ENCODE measurements at places on chromosomes 16 and 17.

GRCh38 chr17:9009737-9010136 lies 11.6 kb upstream of the NTN1 start:
- DNase-seq = no peak

GRCh38 chr16:69397821-69398521 lies 12.2 kb upstream of the TERF2 start:
- peak; percentile 70 for DNase-seq

- no peak for DNase-seq
Observed at GRCh38 chr16:75485230-75486013, 9.8 kb downstream of the CHST6 start.

DNA sequence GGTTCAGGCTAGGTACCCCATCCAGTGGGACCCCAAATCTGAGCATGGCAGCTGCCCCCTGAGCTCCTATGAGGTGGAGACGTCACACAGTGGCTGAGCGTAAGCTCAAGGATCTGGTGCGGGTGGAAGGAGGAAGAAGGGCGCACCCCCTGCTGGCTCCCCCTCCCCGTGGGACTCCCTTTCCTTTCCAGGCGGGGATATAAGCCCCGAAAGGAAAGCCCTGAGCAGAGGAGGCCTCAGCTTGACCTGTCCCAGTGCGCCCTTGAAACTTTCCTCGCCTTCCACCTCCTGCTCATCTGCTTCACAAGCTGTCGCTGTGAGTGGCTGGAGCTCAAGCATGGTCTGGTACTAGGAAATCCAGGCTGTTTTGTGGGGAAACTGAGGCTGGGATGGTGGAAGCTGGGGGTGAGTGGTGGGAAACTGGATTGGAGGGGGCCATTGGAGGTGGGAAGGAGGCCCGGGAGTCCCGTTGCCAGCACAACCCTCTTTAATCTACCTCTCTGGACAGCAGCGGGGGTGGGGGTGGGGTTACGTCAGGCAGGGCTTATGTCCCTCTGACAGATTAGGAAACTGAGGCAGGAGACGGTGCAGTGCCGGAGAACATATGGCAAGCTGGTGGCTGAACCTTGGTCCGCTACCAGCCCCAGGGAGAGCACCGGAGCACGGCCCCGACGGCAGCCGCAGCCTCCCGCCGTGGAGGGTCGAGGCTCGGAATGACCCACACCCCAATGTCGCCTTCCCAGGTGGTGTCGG lies 92.3 kb upstream of the TMEM97 start:
- no peak for DNase-seq

GRCh38 chr16:31880322-31880979 lies 6.8 kb downstream of the ZNF267 start:
- peak; percentile 21 for DNase-seq

DNA sequence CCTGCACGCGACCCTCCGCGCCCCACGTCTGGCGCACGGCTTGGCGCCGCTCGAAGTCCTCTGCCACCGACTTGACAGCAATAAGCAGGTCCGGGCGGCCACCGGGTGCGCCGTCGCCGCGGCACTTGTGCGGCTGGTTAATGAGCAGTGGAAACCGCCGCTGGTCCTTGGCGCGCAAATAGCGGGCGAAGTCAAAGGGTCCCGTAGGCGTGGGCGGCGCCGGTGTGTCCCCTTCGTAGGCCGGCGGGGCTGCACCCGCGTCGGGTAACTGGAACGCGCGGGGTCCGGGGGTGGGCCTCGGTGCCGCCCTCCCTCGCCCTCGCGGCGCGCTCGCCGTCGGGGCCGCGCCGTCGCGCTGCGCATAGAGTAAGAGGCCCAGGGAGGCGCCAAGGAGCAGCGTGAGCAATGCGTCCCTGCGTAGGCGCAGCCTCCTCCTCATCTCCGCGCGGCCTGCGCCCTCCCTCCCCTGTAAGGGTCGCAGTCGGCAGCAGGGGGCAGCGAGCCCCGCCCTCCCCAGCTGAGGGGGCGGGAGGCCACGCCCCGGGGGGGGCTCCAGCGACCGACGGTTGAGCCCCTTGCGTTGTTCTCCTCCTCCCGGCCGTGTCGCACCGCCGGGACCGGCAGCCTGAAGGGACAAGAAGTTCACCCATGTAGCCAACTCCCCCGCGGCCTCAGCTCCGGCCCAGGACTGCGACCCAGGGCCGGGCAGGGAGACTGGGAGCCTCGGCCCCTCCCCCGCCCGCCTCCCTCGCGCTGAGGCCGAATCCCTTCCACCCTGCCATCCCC lies 558 bp downstream of the B3GNT9 start:
- no peak for DNase-seq

DNA sequence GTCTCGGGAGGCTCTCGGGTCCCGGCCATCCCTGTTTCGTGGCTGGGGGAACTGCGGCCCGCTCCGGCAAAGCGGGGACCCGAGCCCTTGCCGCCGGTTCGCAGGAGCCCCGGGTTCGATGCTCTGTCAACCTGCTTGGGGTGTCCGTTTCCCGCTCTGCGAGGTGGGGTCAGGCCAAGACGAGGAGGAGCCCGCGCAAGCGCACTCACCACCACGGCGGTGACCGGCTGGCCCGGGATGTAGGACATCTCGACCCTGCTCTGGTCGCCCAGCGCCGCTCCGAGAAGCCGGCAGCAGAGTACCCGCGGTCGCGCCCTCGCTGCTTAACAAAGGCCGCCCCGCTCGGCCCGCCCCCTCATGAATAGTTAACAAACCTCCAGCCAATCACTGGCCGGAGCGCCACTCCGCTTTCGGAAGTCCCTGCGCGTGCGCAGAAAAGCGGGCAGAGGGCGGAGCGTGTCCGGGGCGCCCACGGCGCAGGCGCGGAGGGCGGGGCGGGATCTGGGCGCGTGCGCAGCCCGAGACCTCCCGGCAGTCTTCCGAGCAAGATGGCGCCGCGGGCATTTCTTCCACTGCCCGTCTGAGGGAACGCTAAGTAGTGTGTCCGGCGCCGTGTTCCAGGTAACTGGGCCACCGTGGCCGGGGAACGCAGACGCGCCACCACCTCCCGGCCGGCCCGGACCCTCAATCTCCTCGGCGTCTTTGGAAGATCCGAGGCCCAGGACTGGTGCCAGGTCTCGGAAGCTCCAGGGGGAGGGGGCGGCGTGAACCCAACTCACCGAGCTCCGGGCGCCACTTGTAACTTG lies at the start of the genes EMC6 and TAX1BP3:
Gene EMC6 (plus strand): TSS at position 534 of the 806 bp plus-strand sequence. CDS start 335 bp downstream, outside the sequence.
Gene TAX1BP3 (minus strand): TSS at position 300 of the 806 bp plus-strand sequence. CDS start 52 bp downstream, at position 248.
- peak; percentile 99 for DNase-seq

GRCh38 chr16:28910086-28911031 lies 14.7 kb downstream of the RABEP2 start:
- no peak for DNase-seq

- DNase-seq = peak; percentile 68
Observed at GRCh38 chr16:58027161-58027915, 1.8 kb downstream of the MMP15 start.

DNA sequence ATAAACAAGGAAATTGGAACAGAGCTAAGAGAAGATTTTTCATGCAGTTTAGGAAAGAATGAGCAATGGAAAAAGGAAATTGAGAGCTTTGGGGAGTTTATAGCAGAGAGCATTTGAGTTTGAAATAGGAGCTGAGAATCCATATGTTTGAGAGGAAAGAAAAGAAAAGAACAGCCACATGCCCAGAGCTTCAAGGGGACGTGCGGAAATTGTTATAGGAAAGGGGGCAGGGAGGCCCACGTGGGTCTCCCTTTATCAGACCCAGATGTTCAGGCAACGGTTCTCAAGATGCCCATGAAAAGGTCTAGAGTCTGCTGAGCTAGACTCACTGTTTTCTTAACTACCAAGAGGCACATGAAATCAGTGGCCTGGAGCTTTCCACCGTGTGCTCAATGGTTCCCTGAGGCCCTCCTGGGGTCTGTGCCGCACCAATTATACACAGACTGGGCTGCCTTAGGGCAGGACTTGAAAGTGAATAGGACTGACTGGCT lies 31.2 kb downstream of the CHD9 start:
- no peak for DNase-seq

GRCh38 chr16:15799851-15800495 lies 56.9 kb downstream of the MYH11 start:
- no peak for DNase-seq

- DNase-seq = no peak
Observed at GRCh38 chr17:49016775-49017463, 19.7 kb downstream of the IGF2BP1 start.

- DNase-seq = peak; percentile 56
Observed at GRCh38 chr16:54446639-54447038, 160.1 kb upstream of the IRX3 start.

- no peak for DNase-seq
Observed at GRCh38 chr17:7883781-7884386, 4.7 kb upstream of the CHD3 start.

GRCh38 chr17:10177913-10178505 lies 20.4 kb downstream of the GAS7 start:
- DNase-seq = no peak

DNA sequence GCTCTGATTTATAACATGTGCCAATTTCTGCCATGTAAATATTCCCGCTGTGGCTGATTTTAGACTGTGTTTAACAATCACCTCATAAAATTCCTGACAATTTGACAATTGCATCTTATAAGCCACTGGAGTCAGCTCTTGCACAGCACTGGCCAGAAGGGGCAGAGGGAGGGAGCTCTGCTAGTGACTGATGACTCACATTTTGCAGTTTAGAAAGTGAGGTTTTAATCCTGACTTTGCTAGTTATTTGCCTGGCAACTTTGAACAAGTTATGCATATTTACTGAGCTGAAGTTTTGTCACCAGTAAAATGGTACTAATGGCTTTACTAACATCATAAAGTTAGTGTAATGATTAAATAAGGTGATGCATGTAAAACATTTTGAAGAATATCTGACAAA lies 452.3 kb downstream of the CNTNAP4 start:
- DNase-seq = no peak

- no peak for DNase-seq
Observed at GRCh38 chr16:75329943-75330342, 78.5 kb upstream of the BCAR1 start.

DNA sequence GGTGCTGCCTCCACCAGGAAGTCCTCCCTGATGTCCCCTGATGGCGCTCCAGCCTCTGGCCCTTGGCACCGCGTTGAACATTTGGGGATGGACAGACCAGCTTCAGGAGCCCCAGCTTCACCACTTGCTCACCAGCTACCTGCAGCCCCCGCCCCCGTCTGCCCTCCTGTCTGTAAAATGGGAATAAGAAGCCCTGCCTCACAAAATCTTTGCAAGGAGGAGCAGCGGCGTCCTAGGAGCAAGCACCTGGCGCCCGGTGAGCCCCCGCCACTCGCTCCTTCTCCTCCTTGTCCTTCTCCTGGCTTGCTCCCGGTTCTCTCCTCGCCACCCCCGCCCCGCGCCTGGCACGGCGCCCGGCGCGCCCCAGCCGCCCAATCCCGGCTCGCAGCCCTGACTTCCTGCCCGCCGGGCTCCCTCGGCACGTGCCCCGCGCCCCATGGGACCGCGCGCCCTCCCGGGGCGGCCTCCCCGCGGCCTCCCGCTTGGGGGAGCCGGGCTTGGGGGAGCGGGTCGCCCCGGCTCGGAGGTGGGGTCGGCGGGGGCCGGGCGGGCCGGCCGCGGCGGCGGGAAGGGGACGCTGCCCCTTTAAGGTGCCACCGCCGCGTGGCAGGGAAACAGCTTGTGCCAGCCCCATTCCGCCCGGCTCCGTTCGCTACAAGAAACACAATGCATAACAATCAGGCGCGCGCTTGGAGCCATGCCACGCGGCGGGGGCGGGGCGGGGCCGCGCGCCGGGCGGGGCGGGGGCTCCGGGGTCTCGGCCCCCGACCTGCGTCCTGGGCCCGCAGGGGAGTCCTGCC lies 9.1 kb upstream of the PPP1R1B start:
- peak; percentile 48 for DNase-seq

GRCh38 chr16:30902029-30902972 lies 5.9 kb downstream of the CTF1 start:
- DNase-seq = peak; percentile 62

- peak; percentile 29 for DNase-seq
Observed at GRCh38 chr17:34579017-34579946, at the start of gene TMEM132E. TMEM132E (plus strand) TSS chr17:34579582; CDS start chr17:34581077, 1,495 bp downstream.

- no peak for DNase-seq
Observed at GRCh38 chr17:41010441-41010840, 1.5 kb upstream of the KRTAP3-1 start.

DNA sequence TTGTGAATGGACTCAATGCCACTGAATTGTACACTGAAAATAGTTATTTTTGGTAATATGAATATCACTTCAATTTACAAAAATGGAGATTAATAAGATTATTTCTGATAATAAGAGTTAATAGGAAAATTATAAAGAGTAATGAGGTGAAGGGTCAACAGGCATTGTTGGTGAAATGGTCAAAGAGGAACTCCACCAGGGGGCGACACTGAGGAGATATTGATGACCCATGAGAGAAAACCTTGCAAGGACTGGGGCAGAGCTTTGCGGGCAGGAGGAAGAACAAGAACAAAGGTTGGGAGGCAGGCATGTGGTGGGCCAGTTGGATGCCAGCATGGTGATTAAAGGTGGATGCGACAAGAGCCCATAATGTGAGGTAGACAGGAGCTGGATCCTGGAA lies 74.0 kb upstream of the XYLT1 start:
- DNase-seq = no peak

GRCh38 chr16:11640987-11641817 lies 27.1 kb upstream of the SNN start:
- peak; percentile 41 for DNase-seq

GRCh38 chr17:63405741-63406261 lies 40.3 kb downstream of the CYB561 start:
- no peak for DNase-seq

GRCh38 chr16:48143812-48144368 lies 11.9 kb downstream of the ABCC12 start:
- no peak for DNase-seq

- no peak for DNase-seq
Observed at GRCh38 chr16:2507052-2507659, 6.6 kb upstream of the ATP6V0C start.

DNA sequence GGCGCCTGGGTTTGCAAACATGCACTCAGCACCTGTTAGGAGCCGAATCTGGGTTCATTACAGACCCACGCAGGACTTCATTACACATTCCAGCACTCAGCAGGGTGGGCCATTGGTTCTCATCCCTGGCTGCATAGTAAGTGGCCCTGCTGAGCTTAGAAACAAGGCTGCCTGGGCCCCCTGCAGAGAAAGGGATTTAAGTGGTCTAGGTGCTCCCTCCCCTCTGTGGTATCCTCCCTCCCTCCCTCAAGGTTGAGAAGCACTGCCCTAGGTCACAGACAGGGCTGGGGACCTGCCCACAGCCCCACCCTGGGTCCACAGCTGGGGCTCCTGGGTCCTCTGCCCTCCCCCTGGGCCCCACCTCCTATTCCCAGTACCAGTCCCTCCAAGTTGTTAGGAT lies 28.3 kb downstream of the WNT3 start:
- DNase-seq = no peak

GRCh38 chr17:35577830-35578196 lies 558 bp downstream of the PEX12 start:
- no peak for DNase-seq

- no peak for DNase-seq
Observed at GRCh38 chr16:81483970-81484595, 39.5 kb downstream of the CMIP start.

GRCh38 chr17:77744066-77744988 lies 214.2 kb upstream of the TNRC6C start:
- peak; percentile 63 for DNase-seq
